ENCODE measurements at places on chromosomes 12 and 14.
A peak's percentile ranks its signal among the peaks of the same experiment; 100 is the strongest.

GRCh38 chr14:106378191-106378590, 851.8 kb downstream of the TMEM121 start:
- DNase-seq: peak; percentile 53

GRCh38 chr14:74705613-74706500, 7.0 kb downstream of the AREL1 start:
- no peak for DNase-seq

DNA sequence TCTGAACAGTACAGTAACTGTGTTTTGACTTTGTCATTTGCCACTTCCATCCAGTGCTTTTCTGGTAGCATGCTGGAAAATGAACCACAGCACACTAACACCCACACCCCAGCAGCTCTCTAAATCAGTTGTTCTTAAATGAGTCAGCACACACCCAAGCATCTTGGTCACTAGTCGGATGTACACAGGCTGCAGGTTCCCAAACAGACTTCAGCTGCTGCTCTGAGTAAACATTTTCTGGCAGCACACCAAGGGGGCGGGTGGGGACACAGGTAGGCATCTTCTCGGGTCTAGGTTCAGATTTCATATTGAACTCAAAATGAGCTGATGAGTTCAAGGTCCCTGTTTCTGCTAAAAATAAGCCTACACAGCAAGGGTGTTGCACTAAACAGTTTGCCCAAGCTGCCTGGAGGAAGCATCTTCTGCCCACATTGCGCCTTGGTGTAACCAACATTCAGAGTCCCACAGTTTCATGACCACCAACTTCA, 39.8 kb downstream of the IFNG start:
- peak; percentile 25 for DNase-seq

DNA sequence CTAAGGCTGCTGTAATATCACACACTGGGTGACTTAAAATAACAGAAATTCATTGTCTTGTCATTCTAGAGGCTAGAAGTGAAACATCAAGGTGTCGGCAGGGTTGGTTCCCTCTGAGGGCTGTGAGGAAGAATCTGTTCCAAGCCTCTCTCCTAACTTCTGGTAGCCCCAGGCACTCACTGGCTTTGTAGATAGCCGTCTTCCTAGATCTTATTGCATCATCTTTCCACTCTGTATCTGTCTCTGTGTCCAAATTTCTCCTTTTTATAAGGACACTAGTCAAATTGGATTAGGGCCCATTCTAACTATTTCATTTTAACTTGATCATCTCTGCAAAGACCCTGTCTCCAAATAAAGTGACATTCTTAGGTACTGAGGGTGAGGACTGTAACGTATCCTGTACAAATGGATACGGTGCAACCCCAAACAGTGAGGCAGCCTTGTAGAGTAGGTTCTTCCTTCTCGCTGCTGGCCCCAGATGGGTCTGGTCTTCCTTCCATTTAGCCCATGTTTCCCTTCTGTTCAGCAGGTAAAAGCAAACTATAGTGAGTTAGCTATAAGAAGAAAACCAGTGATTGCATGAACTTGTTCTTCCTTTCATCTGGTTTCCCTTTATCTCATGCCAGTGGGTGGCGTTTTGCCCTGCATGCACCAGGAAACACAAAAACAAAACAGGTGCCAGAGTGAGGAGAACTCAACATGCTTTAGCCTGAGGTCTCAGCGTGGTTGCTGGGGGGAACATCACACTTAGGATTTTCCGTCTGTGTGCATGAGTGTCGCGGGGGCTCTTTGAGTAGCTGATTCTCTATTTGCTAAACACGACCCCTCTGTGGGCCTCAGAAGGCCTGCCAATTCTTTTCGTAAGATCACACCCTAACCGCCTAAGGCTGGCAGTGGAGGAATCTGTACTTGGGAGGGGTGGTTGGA, 19.5 kb downstream of the TTC9 start:
- DNase-seq: peak; percentile 58

DNA sequence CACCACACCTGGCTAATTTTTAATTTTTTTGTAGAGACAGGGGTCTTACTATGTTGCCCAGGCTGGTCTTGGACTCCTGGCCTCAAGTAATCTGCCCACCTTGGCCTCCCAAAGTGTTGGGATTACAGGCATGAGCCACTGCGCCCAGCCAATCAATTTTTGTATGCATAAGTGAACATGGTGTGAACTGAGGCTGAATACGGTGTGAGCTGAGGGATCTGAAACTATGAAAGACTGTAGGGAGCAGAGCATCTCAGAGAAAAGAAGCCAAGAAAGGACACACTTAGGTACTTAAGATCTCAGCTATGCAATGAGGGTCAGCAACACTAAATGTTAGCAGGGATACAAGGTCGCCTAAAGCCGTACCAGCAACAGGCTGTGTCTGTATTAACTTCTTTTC, 54.1 kb downstream of the KSR2 start:
- no peak for DNase-seq

DNA sequence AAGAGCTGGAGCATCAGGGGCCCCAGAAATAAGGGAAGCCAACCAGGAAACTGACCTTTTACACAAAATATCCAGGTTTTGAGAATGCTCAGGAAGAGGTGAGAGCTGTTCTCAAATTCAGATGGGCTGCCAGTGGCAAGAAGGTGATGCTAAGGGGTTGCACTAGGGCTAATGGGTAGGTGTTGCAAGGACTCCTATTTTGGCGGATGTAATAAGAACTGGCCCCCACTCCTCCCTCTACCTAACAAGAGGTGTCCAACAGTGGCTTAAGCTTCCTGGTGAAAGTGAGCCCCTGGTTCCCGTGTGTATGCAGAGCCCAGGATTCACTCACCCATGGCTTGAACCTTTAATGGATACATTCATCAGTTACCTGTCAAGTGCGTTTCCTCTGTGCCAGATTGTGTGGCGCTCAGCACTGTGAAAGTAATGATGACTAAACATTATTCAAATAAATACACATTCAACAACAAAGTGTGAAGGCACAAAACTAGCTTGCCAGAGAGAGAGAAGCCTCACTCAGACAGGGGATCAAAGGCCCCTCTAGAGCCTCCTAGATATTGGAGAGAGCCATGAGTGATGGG, 705 bp upstream of the CHGA start:
- no peak for DNase-seq

GRCh38 chr12:76945867-76946266, 67.0 kb upstream of the CSRP2 start:
- DNase-seq: no peak

DNA sequence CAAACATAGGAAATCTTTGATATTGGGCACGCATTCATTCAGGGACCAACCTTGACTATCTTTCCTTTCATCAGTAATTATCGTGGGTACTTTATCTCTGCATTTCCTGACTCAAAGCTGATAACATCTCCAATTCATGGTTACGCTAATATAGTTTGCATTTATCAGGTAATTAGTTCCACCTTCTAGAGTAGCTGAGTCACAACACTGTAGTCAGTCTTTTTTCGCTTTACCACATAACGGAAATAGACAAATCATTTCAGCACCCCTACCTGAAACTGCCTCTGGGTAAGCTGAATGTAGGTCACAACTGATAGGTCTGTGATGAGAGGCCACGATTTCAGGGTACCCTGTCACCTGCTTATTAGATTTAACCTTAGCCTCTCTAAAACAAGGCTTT, 36.7 kb upstream of the IL22 start:
- no peak for DNase-seq

DNA sequence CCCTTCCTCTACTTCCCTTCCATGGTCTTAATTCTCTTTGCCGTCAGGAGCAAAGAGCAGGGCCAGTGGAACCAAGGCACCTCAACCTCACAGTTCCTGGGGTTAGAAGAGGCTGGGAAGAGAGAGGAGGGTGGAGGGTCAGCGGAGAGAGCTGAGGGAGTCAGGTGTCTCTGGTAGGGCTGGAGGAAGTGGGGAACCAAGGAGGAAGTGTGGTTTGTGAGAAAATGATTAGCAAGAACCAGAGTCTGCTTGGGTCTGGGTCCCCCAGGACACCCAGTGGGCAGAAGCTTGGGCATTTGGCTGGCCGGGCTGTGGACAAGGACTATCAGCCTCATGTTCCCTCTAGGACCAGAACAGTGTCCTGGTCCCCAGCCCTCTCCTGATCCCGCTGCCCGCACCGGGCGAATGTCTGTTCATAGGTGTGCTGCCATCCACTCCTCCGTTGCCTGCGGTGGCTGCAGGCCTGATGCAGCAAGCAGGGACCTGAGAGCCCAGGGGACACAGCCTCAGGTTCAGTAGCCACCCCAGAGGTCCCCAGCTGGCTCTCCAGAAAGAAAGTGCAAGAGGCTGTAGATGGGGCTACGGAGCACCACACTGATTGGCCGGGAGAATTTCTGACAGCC, 2.3 kb downstream of the HOXC12 start:
- DNase-seq: no peak

DNA sequence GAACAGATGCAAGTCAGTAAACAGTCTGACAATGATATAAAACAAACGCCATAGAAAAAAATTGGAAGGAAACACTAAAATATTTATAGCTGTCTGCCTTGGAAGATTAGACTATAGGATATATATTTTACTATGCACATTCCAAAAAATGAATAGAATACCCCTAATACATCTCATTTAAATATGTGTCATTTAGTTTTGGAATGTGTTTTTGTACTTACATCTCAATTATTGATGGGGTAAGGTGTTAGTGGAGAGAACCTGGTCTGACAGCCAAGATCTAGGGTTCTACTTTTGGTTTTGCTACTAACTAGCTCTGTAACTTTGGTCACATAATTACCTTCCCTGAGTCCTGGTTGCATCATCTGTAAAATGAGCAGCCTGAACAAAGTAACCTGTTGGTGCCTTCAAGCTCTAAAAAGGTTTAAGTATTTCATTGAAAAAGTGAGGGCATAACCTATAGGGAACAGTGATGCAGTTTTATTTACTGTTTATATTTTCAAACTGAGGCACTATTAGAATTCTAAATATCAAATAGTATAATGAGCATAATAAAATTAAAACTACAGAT, 28.6 kb upstream of the SLC6A13 start:
- DNase-seq: no peak

DNA sequence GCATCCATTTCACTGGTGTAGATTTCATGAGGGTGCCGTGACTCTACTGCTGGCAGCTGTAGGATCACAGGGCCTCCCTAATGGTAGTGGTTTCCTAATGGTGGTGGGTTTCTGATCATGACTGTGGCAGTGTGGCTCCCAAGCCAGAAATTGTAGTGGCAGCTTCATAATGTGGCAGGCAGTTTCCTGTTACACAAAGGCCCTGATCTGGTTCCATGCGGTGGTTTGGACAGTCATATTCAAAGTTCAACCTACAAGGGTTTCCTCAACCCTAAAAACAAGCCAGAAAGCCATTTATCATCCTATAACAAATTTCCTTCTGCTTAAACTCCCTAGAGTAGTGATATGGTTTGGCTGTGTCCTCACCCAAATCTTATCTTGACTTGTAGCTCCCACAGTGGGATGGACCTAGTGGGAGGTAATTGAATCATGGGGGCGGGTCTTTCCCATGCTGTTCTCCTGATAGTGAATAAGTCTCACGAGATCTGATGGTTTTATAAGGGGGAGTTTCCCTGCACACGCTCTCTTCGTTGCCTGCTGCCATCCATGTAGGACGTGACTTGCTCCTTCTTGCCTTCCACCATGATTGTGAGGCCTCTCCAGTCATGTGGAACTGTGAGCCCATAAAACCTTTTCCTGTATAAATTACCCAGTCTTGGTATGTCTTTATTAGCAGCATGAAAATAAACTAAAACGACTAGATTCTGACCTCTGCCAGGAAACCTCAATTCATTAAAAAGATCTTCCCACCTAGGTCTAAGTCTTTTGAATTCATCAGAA, 257.1 kb downstream of the EFCAB11 start:
- DNase-seq: no peak

DNA sequence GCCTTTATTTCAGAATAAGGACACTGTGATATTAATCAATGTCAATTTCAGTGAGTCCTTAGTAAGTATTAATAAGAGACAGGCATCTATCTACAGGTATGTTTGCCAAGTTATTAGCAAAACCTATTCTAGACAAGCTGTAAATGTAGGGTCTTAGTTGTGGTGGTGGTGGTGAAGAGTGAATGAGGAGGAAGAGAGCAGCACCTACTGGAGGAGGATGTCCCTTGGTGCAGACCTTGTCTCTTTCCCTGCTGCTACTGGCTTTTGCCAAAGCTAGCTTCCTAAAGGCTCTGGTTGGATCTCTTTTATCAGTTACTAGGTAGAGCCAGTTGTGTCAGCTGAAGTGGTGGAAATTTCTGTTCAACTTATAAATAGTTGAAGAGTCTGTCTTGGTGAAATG, 304.8 kb upstream of the ATP2B1 start:
- no peak for DNase-seq

DNA sequence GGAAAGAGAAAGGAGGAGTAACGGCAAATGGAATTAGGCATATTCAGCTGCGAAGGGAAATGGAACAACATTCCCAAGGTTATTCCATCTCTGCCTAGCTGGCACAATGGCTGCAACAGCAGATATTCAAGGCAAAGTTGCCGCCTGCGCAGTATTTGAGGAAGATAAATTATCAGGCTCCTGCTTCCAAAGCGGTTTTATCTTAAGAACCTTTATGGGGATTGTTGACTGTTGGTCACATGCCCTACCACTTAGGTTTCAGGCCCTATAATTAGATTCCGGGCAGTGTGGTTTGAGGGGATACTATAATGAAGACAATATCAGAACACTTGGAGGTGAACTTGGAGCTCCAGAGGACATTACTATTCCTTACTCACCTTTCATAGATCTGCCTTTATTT, 99.7 kb downstream of the FGD4 start:
- no peak for DNase-seq

- DNase-seq: no peak
Observed at GRCh38 chr12:9755035-9755434, 5.7 kb downstream of the CD69 start.

- no peak for DNase-seq
Observed at GRCh38 chr12:27464220-27464554, 17.7 kb downstream of the SMCO2 start.

GRCh38 chr12:96810057-96810456, 97.0 kb upstream of the NEDD1 start:
- DNase-seq: no peak

DNA sequence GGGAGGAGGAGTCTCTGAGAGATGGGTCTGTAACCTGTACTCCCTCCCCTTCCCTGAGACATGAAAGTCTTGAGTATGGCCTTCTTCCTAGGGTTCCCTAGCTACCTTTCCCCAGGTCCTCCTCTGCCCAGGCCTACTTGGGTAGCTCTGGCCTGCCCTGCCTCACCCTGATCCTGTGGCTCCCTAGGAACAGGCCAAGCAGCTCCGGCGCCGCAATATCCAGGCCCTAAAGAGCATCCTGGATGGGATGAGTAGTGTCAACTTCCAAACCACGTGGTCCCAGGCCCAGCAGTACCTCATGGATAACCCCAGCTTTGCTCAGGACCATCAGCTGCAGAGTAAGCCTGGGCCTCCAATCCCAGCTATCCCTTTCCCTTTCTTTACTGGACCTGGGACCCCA, 12.3 kb downstream of the PRPF40B start:
- no peak for DNase-seq

GRCh38 chr14:96058576-96059200, 19.5 kb downstream of the C14orf132 start:
- DNase-seq: no peak

- DNase-seq: no peak
Observed at GRCh38 chr14:64114166-64114565, 180.0 kb downstream of the ESR2 start.

- DNase-seq: no peak
Observed at GRCh38 chr14:30287579-30288445, 271.1 kb upstream of the G2E3 start.
